Liver (tissue), 10 donors: ENCODE measurements at places on chromosomes 12 and 14. TPM values are rescaled to one million over a fixed set of nuclear protein-coding genes. Genes with fewer than 3 reads are reported as not detected.

KRT79 gene
- total RNA-seq, result not detected

LTBR gene
- 93.9 TPM for total RNA-seq

- no peak for DNase-seq
These were observed 17.7 kb upstream of the CCDC91 start for GRCh38 chr12:28172434-28173030.

DNA sequence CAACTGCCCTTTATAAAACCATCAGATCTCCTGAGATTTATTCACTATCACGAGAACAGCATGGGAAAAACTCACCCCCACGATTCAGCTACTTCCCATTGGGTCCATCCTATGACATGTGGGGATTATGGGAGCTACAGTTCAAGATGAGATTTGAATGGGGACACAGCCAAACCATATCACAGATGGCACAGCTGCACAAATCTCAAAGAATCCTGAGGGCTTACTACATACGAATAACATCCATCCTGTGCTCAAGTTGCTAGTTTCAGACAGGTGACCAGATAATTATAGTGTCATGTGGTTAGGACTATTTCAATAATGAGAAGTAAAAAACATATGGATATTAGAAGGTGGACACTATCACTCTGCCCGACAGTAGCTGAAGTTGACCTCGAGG, 211.2 kb downstream of the NUAK1 start:
- no peak for DNase-seq

DNA sequence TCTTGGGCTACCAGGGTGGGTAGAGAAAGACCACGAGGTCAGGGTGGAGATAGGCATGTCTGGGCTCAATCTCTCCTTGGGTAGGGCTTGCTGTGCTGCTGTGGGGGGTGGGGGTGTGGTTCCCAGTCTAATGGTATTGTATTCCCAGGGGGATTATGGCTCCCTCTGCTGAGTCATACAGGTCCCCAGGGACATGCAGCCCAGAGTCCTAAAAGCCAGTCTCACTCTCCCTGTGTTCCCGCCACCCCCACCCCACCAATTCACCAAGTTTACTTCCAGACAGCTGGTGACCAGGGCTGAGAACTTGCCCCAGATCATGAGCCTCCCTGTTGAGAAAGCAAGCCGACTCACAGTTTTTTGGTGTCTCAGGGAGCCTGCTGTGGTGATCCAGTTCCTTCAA, 367.6 kb downstream of the C12orf75 start:
- DNase-seq, result no peak

INSM2 gene
- not detected for total RNA-seq

DNA sequence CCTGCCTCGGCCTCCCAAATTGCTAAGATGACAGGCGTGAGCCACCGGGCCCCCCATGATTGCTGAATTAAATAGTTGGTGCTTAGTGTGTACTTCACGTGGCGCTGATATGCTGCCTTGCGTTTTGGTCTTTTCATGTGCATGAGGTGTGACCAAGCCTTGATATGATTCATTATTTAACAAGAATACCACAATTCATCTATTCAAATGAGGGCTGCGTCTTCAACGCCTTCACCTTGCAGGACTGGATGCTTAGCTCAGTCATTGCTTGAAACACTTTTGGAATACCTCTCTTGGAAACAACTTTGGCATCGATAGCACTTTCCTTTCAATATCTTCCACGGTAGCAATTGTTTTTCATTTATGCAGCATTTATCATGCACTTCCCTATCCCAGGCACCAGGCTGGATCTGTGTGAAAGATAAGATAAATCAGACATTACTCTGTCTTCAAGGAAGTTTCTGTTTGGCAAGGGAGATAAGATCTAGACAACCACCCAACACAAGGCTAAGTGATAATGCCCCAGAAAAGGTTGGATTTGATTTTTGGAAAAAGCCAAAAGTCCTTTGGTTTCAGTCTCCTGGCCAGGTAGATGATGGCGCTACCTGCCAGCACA, 1.3 kb upstream of the TEAD4 start:
- DNase-seq, result no peak

GRCh38 chr14:74048281-74048680, 29.1 kb downstream of the BBOF1 start:
- DNase-seq, result no peak

KRT77 gene
- total RNA-seq, result not detected

DDX54 gene
- total RNA-seq, result 20.5 TPM

RFLNA gene
- total RNA-seq, result not detected

DNA sequence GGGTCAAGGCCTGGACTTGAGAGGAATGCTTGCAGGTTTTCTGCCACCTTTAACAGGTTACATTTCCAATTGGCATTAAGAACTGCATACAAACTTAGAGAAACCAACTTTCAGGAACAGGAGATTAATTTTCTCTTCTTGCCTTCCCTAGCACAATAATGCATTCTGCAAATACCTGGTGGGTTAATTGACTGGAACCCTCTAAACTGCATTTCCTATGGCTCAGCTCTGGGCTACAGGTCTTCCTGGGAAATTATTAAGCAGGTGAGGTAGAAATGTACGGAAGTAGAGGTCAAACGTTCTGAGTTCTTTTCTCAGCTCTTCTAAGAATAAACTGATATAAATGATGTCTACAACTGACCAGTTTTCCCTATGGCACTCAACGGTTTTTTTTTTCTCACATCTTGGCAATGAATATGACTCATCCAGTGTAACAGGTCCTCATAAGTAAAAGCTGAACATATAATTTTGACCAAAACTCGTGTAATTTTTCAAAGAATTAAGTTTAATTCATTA, 144.9 kb upstream of the PELI2 start:
- DNase-seq, result no peak

KLRC4 gene
- total RNA-seq, result 1.3 TPM

- DNase-seq, result no peak
These were observed 59.9 kb downstream of the HCAR2 start for GRCh38 chr12:122643207-122643805.

GRCh38 chr12:51056242-51056641, 8.1 kb downstream of the LETMD1 start:
- no peak for DNase-seq

- peak; percentile 65 for DNase-seq
These were observed 17.6 kb downstream of the TDP1 start for GRCh38 chr14:89973234-89973823.

DNA sequence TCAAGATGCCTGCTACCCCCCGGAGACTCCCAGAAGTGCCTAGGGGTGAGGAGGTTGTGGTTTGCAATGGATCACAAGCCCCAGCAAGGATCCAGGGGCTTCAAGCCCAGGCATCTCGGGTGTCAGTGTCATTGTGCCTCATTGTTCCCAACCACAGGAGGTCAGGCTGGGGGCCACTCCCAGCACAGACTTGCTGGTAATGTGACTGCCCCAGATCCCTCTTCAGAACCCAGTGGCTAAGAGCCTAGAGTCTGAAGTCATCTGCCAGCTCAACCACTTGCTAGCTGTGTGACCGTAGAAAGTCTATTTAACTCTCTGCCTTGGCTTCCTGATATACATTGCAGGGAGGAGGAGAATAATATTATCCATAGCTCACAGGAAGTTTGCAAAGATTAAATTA, 7.7 kb upstream of the ASB2 start:
- no peak for DNase-seq

GRCh38 chr12:94204499-94205247, 56.3 kb downstream of the PLXNC1 start:
- DNase-seq, result no peak

EID3 gene
- 6.4 TPM for total RNA-seq

DNA sequence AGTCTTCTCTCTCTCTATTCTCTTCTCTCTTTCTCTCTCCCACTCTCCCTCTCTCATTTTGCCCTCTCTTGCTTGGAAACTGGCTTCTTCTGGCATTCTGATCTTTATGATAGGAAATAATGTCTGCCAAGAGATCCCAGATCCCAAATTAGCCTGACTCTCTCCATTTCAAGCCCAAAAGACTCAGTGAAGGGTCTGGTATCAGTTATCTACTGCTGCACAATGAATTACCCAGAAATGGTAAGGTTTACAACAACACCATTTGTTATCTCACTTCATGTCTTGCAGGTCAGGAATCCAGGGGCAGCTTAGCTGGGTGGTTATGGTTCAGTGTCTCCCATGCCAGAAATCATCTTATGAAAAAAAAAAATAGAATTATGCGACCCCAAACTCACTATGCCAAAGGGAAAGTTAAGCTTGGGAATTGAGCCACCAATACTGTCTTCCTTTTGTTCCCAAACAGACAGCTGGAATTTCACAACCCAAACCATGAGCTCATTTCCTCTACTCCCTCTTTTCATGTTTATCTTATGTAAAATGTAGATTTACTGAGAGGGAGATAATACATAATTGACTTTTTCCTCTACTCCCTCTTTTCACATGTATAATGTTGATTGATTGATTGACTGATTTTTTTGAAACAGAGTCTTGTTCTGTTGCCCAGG, 67.8 kb upstream of the FICD start:
- DNase-seq, result no peak

FAM186B gene
- 0.19 TPM for total RNA-seq
